ENCODE measurements at places on chromosomes 13 and 19. TPM values are rescaled to one million over a fixed set of nuclear protein-coding genes. Genes with fewer than 3 reads are reported as not detected.
A peak's percentile ranks its signal among the peaks of the same experiment; 100 is the strongest.

DNA sequence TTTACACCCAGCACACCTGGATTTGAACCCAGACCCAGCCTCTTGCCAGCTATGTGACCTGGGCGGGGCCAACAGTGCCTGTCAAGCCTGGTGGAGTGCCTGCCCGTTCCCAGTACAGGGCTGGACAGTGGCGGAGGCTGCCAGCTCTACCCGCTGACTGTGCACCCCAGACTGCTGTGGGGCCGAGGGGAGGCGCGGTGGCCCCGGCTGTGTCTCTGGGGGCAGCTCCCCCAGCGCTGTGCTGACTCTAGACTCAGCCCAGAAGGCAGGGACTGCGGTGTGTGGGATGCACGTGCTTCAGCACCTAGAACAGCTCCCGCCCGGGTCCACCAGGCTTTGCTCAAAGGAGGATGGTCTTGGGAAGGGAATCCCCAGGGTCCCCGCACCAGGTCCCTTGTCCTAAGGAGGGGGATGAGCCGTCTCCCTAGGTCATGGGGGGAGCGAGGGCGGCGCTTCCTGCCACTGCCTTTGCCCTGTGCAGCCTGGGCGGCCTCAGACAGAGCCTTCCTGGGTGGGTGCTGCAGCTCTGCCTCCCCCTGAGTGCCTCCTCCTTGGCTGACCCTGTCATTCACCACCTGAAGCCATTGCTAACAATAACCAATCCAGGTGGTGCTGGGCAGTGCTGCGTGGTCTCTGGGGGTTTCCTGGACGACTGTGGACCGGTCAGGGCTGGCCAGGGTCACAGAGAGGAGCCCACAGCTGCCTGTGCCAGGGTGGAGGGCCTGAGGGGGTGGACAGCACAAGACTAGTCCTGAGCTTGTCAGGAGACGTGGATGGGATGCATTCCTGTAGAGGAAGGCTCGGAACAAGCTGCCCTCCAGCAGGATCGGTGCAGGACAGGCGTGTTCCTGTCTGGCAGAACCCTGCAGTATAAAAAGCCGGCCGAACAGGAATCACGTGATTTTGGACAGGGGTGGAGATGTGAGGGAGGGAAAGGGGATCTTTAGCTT, 18.6 kb downstream of the TMEM255B start:
- no peak for DNase-seq

- DNase-seq = no peak
Measured at GRCh38 chr19:45767410-45767880, 1.6 kb downstream of the SIX5 start.

DNA sequence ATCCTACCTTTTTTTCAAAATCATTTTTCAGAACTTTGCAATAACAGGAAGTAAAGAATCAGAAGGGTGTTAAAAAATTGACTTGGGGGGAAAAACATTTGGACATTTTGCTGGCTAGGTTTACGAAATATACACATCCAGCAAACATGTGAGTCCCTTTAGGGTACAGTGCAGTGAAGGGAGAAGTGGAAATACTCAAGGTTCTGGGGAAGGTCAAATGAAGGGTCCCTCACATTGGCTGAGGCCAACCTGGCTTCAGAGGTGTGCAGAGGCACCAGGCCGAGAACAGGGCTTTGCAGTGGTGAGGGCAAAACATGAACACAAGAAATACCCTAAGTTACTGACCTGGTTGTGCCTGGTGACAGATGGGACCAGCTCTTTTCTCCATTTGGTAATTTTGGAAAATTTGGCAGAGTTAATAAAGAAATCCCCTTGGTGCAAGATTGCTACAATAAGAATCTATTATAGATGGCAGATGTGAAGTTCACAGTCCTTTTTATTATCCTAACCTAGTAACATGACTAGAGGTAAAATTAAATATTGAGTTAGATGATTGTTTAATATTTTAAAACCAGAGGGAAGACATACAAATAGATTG, 1.5 kb upstream of the UPF3A start:
- DNase-seq = no peak

GRCh38 chr13:70844391-70845108, 736.3 kb upstream of the KLHL1 start:
- DNase-seq = no peak

- no peak for DNase-seq
Measured at GRCh38 chr13:60282708-60283107, 114.3 kb upstream of the TDRD3 start.

DNA sequence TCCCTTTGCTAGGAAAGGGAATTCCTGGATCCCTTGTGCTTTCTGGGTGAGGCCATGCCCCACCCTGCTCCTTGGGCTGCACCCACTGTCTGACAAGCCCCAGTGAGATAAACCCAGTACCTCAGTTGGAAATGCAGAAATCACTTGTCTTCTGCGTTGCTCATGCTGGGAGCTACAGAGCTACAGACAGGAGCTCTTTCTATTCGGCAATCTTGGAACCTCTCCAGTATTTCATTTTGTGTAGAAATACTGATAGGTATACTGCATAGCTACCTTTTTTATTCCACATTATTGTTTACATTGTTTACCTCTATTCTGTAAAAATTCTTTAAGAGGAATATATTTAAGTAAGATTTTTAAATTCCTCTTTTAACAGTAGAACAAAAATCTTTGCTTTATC, 302.5 kb upstream of the SLITRK5 start:
- DNase-seq = no peak

DNA sequence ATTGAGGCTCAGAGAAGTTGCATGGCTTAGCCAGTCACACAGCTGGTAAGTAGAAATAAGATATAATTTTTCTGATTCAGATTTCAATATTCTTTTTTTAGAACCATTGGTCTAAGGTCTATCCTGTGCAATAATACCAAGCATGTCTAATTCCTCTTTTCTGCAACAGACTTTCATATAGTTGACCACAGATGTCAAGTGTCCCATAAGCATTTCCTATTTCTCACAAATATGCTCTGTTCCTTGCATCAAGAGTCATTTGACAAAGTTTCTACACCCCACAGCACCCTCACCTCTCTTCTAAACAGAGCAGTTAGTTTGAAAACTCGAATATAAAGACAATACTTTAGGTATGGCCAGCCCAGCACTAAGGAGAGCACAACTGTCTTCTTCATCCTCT, 26.8 kb upstream of the SACS start:
- no peak for DNase-seq

DNA sequence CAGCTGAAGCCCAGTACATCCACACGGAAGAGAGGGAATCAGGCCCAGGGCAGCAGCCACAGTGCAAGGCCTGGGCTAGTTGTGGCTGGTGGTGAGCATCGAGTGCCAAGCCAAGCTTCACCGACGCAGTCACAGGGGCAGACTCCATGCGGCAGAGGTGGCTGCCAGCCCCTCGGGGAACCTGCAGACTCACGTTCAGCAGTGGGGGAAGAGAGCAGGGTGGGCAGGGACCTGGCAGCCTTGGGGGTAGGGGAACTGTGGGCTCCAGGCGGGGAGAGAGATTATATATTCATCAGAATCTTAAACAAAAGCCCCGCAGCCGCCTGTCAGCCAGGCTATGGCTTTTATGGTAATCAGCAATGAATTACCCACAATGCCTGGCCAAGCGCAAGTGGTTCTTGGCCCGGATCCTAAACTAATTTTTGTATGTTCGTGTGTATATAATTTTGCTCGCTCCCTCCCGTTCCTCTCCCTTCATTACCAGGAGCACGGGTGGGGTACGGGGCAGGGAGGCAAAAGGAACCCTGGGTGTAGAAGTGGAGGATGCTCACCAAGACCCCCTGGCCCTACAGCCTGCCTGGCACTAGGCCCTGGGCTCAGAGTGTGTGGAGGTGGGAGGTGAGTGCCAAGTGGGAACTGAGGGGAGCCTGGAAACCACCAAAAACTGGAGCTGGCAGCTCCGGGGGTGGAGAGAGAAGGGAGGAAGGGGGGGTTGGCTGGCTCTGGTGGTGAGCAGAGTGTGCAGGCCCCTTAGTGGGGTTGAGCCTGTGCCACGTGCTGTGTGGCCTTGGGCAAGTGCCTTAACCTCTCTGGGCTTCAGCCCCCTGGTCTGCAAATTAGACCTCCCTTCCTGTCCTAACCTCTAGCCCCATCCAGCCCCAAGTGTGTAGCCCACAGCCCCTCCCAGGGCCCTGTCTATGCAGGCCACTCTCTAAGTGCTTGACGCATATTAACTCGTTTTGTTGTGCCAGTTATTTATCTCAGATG, 31.9 kb downstream of the PTPRS start:
- DNase-seq = no peak

- DNase-seq = no peak
Measured at GRCh38 chr13:79434556-79434955, 28.5 kb upstream of the RBM26 start.

GRCh38 chr13:44236370-44236769, 137.3 kb upstream of the SERP2 start:
- no peak for DNase-seq

DNA sequence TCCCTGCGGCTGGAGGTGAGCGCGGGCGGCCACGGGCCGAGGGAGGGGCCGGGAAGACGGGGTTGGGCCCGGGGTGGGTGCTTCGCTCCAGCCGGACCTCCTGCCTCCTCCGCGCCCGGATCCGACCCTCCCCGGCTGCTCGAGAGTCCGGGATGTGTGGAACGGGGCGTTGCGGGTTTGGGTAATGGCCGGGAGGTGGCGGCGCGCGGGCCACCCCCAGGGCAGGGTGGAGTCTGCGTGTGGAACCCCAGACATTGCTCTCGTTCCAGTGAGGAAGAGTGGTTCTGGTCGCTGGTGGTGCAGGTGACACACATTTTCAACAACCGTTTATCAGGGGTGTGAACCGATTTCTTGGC, 38.8 kb downstream of the ARHGEF7 start:
- DNase-seq = peak; percentile 46

- no peak for DNase-seq
Measured at GRCh38 chr19:6803036-6803404, 30.5 kb downstream of the VAV1 start.

GRCh38 chr13:20684546-20684945, 19.0 kb upstream of the IL17D start:
- no peak for DNase-seq

- peak; percentile 74 for DNase-seq
Measured at GRCh38 chr13:24251525-24251924, 57.9 kb upstream of the C1QTNF9 start.

DNA sequence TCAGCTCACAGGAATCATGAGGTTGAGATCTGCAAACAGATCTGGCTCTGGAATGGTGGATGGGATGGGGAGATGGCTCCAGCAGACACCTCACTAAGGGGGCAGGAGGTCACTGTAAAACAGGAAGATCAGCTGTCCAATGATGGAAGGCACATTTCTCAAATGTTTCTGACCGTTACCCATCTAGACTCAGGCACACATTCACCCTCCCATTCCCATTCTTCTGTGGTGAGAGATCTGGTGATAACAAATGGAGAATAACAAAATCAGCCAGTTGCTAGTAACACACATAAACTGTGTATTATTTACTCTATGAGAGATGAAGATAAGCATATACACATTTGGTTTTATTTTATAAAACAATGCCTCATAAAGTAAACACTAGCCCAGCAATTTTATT, 235.9 kb downstream of the TSHZ3 start:
- no peak for DNase-seq

- DNase-seq = no peak
Measured at GRCh38 chr19:36169084-36169760, 17.0 kb upstream of the COX7A1 start.

DNA sequence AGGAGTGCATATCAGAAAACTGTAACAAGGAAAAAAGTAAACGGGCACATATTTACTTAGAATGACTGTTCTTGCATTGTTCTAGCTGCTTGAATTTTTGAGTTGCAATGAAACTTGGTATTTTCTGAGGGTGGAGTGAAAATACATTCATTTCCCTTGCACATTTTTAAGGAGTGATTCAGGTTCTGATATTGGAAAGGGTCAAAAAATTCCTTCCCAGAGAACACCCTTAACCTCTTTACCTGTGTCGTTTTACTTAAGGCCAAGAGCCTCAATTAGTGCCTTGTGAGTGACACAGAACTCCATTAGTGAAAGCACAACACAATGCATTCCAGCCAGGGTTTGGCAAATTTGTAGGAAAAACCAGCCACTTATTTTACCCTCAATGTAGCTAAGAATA, 2.3 kb downstream of the ITGBL1 start:
- DNase-seq = no peak

DNA sequence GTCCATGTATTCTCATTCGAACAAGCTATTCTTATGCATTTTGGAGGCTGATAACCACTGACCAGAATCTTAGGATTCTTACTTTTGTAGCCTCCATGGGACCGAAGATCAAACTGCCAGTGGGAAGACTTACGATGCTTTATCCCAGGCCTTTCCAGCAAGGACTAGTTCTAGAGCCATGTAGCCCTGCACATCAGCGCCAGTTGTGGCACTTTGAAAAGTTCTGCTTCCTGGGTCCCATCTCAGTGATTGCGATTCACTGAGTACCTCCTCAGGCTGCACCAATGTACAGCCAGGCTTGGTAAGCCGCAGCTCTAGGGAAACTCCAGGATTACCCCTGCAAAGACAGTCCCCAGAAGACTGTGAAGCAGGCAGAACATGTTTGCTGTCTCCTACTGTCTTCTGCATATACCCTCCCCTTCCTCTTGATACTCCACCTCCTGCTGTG, 18.9 kb upstream of the ENOX1 start:
- DNase-seq = no peak

- peak; percentile 76 for DNase-seq
Measured at GRCh38 chr13:42969565-42970172, 22.4 kb downstream of the EPSTI1 start.

DNA sequence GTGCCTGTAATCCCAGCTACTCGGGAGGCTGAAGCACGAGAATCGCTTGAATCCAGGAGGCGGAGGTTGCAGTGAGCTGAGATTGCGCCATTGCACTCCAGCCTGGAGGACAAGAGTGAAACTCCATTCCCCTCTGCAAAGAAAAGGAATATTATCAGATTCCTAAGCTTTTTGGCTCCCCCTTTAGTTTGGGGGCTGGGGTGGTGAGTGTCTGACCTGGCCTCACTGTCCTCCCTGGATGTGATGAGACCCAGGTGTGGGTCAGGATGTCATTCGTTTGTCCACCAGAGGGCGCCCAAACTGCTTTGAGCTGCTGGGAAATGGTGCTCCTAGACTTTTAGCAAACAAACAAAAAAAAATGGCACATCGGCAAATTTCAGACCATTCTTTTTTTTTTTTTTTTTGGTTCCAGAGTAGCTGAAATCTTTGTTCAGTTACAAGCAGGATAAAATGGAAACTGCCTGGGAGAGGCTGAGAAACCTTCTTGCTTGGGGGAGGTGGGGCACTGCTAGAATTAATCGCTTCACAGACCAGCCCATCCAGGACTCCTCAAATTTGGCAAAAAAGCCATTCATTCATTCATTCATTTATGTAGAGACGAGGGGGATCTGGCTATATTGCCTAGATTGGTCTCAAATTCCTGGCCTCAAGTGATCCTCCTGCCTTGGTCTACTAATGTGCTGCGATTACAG, 29.4 kb downstream of the SPC24 start:
- DNase-seq = peak; percentile 49

The IGFL2 gene
- not detected for total RNA-seq

The OR10H2 gene
- not detected for total RNA-seq

The ZNF432 gene
- total RNA-seq = 18.7 TPM

The SLC5A5 gene
- 1.3 TPM for total RNA-seq

The ZNF446 gene
- total RNA-seq = 13.9 TPM

The KLF1 gene
- total RNA-seq = not detected

The ZNF560 gene
- total RNA-seq = not detected

The CEACAM7 gene
- not detected for total RNA-seq

The CNN2 gene
- total RNA-seq = 263 TPM

The C1QTNF9B gene
- not detected for total RNA-seq

The FUT1 gene
- 0.07 TPM for total RNA-seq

The LATS2 gene
- 9.0 TPM for total RNA-seq

The DCT gene
- total RNA-seq = 0.20 TPM

The NEK5 gene
- total RNA-seq = not detected

The THSD1 gene
- total RNA-seq = 0.40 TPM

The F10 gene
- total RNA-seq = not detected

The TEX29 gene
- total RNA-seq = not detected
